Activated T-helper 1 cell treated with Interleukin-2 at 50 U/mL for 16 hours (primary cell): ENCODE measurements at places on chromosomes 7 and 10.
A peak's percentile ranks its signal among the peaks of the same experiment; 100 is the strongest.

DNA sequence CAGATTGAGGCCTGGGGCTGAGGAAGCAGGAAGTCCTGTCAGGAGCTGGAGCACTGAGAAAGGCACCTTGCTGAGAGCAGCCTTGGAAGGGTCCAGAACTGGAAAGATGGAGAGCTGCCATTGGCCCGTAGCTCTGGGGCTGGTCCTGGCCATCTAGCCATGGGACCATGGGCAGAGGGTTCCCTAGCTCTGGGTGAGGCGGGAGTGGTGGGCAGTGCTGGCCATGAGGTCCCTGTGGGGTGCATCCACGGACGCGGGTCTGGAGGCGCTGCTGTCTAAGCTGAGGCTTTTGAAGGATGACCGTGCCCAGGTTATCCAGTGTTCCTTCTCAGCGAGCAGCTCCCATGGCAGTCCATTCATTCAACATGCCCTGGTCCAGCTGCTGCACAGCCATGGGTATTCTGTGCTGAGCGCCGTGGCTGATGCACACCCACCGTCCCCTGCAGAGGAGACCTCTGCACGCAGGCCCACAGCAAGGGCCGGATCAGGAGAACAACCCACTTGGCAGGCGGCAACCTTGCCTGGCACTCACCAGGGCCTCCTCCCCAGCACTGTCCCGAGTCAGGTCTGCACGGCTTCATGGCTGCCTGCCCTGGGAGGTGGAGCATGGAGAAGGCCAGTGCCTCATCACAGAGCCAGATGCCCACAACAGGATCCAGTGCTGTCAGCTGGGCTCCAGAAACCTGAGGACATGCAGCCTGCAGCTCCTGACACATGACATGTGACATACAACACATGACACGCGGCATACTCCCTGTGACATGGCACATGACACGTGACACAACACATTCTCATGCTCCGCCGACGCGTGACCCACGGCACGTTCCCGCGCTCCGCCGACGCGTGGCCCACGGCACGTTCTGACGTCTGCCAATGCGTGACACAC is 121.9 kb downstream of the INPP5A start:
- no peak for DNase-seq

DNA sequence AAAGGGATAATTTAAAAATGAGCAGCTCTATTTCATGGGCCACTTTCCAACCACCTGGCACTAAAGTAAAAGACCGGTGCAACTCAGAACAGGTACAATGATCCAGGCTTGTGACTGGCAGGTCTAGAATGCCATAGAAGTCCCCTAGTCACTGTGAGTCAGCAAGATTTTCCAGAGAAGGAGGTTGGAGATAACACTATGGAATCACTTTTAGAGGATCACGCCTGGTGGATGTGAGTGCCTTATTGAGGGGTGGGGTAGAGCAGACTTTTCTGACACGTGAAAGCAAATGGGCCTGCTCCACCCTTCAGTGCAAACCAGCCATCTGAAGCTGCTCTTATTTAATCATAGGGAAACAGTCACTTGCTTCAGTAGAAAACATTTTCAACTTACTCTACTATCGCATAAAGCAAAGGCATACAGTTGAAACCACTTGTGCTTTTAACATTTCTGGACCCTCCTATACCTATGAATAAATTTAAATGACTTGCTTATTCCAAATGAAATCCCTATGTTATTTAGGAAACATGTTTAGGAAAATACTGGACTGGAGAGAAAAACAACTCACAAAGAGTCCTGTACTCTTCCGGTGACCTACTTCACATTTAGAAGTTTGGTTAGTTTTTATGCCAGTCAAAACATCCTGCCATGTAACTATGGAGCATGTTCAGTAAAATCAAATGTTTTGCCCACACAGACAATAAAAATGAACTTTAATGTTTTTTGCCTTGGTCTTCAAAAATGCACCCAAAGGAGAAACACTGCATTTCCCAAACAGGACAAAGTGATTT is 21.5 kb upstream of the AKR1C1 start:
- DNase-seq = no peak

DNA sequence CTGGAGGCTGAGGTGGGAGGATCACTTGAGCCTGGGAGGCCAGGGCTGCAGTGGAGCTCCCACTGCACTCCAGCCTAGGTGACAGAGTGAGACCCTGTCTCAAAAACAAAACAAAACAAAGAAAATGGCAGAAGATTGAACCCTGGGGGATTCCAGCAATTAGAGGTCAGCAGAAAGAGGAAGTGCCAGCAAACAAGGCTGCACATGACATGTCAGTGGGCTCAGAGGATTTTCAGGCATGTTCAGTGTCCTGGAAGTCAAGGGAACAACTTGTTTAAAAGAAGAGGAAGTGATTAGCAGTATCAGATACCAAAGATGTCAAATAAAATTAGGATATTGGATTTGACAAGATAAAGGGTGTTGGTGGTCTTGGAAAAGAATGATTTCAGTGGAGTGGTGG is 32.3 kb downstream of the RAB18 start:
- DNase-seq = no peak

DNA sequence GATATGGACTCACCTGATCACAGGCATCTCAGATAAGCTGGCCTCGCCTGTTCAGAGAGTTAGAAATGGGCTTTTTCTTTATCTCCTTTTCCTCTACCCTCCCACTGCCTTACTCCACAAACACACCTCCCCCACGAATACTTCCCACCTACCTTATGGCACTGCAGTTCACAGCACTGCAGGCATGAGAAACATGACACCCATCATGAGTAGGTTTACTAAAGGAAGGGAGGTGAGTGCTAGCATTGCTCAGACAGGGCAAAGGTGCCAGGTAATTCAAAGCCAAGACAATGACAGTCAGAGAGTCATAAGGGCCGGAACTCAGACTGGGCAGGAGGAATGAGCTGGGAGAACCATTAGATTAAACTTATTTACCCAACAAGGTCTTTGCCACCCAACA is 220.6 kb downstream of the FAM107B start:
- no peak for DNase-seq

DNA sequence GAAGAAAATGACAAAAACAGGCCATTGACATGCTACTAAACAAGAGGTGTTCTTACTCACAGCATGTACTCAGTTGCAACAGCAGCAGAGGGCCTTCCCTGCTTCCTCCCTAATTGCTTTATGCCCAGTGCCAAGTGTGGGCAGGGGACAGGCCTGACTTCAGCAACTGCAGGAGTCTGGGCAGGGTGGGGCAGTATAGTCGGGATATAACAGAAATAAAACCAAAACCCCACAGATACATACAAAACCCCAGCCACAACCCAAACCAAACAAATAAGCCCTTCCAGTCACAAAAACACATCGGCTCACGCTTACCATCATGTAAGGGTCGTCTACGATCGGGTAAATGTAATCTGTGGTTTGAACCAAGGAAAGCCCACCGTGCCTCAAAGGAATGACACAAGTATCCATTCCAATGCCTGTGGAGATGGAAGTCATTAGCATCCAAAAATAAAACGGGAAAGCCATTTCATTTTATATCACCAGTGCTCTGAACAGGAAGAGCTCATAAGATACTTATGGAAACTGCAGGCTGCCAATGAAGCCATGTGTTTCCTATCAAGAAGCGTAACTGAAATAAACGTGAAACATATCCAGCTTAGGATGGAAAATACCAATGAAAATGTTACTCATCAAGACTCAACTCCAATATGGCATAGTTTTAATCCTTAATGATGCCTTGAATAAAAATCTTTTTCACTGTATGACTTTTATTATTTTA is 9.5 kb downstream of the SEPHS1 start:
- no peak for DNase-seq

- no peak for DNase-seq
These were observed 58.3 kb upstream of the KDM7A start for GRCh38 chr7:140235114-140235513.

DNA sequence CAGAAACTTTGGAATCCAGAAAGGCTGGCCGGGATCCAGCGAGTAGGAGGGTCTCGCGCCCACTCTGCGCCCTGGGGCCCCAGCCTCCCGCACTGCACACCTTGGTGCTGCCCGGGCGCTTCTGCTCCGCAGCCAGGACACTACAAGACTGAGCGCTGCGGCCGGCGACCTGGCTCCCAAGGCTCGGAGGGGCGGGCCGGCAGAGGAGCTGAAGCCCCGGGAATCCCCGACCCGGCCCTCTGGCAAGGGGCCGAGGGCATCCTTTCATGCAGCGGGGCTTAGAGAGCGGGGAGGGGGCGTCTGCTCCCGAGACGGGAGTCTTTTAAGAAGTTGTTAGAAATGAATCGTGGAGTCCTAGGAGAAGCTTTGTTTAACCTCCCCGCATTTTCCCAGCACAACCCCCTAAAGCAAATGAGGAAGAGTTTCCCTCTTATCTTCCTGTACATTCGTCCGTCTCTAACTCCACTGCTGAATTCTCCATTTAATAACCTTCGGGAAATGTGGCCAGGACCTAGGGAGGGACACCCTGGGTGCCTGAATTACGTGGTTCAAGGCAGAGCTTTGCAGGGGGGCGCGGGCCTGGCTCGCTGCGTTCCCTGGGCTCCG is 1.1 kb downstream of the VWC2 start:
- DNase-seq = no peak

DNA sequence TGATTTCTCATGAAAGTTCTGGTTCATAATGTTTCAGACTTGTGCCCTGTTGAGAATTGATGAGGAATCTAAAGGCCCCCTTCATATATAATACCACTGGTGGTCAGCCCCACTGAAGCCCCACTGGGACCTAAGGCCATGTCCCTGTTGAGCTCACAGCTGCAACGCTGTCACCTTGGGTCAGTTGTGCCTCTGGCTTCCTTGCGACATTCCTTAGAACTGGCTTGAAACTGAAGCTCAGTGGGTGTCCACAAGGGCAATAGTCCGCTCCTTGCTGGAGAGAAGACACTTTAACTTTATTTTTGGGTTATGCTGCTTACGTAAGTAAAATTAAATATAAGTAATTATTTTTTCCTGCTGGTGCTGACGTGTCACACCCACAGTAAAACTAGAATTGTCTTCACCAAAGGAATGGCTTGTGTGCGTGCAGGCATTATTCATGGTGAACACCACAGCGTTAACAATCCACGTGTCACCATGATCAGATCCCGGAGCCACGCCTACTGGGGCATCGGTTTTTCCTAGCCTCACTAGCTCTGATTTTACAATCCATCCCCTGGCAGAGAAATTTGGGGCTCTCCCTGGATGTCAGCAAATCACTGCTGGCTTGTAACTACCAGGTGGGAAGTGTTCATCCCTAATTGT is 66.5 kb downstream of the BICC1 start:
- no peak for DNase-seq

DNA sequence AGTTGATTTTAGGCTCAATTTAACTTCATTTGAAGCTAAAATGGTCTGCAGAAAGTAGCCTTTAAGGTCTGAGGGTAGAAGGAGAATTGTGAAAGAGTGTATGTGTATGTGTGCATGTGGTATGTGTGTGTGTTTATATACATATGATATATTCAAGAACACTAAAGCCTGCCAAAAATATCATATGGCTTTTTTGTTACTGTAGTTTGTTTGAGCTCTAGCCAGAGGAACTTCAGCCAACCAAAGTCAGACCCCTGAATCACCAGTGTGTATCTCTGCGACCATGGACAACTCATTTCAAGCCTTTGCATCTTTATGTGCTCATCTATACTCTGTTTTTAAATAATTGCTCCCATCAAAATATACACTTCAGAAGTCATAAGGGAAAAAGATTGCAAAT is 58.4 kb upstream of the HDAC9 start:
- no peak for DNase-seq

DNA sequence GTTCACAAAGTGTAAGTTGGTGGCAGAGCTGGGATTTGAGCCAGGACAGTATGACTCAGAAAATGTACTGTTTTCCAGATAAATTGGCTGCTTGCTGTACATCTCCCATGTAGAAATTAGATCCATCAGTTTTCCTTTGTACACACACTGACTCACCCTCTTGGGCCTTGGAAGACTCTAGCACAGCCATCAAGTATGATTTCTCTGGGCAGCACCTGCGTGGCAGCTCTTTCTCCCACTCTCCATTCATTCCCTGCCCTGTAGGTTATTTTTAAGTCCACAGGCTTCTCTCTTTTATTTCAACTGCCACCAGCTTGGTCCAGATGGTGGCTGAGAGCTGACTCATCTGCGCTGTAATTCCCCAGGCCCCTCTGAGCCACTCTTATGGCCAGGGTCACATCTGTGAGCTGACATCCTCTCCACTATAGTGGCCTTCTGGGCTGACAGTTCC is 28.3 kb upstream of the SDK1 start:
- no peak for DNase-seq

DNA sequence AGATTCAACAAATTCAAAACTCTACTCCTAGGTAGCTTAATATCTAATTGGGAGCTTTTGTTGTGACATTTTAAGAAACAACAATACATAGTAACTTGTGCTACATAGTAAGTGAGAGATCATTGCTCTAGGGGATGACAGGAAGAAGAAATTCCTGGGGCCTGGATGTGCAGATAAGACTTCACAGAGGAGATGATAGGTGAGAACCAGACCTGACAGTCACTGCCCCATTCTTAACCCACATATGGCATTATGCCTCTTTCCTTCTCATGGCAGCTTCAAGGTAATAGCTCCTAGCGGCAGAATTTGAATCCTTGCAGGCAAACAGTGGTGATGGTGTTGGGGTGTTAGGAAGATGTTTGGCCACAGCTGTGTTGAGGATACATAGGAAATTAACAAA is 233.6 kb downstream of the VTI1A start:
- no peak for DNase-seq

DNA sequence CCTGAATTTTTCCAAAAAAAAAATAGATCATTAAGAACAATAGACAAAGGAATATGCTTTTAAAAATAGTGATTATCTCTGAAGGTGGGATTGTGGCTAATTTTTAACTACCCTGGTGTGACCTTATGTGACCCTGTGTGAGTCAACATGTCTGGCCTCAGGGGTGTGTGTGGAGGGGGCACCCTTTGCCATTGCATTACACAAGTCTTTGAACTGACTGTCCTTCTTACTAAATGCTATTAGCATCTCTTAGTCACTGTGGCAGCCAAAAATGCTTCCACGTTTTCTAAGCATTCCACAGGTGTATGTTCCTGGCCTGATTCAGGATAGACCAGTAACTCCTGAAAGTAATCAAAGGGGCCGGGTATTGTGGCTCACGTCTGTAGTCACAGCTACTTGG is 175.4 kb downstream of the MGMT start:
- no peak for DNase-seq

GRCh38 chr10:64486149-64486548 is 964.9 kb downstream of the REEP3 start:
- DNase-seq = no peak

DNA sequence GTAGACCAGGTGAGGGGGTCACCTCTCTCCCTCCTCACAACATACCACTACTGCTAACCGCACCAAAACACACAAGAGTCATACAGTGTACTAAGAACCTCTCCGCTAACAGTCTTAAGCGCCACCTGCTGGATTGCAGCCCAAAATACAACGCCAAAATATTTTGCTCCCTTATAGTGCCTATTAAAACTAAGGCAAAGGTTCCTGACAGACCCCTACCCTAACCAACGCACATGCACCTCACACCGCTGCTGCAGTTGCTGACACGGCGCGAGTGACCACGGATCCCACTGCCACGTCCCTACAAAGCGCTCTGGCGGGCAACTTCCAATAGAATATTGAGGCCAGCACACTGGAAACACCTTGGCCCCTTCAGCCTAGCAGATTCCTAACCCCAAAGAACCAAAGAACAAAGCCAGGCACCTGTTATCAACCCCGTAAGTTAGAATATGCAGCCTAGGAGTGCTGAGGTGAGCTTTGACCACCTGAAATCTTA is 563.6 kb upstream of the SEMA3D start:
- no peak for DNase-seq

- peak; percentile 54 for DNase-seq
These were observed 85.4 kb downstream of the ICA1 start for GRCh38 chr7:8176370-8177081.
